ENCODE measurements at places on chromosomes 1 and 21.

- DNase-seq, result no peak
Measured at GRCh38 chr1:199422206-199422605, 605.3 kb upstream of the NR5A2 start.

DNA sequence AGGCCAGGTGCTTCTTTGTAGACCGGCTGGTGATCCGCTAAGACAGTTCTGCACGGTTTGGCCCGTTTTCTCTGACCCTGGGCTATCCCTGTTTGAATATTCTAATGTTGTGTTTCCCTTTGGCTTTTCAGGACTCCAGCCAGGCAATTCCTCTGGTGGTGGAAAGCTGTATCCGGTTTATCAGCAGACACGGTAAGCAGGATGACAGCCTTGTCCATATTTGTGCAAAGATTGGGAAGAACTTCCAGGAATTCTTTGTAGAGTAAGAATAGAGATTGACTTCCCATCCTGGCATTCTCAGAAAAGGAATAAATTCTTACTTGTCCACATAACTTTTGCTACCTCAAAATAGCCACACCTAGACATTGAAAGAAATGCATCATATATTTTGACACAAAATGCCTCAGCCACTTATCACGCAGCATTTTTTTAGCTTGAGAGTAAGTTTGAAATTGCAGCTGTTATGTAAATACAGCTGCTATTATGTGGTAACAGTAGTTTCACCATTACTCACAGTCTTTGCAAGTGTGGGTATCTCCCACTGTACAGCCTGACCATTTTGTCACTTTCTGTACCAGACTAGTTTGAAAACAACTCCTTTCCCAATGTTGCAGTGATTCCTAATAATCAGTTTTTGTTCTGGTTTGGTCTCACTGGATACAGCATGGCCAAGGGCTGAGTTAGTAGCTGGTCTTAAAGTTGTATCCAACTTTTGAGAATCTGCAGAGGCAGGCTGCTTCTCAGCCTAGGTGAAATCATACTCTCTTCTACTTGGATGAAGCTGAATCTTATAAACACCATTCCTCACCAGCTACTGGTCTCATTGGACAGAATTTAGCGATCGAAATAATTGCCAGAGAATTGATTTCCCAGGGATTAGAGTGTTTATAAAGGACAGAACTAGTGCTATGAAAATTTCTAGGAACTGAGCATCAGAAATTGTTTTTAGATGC is 40.0 kb upstream of the IKBKE start:
- DNase-seq, result no peak

- DNase-seq, result no peak
Measured at GRCh38 chr1:51270751-51271150, 34.7 kb downstream of the RNF11 start.

DNA sequence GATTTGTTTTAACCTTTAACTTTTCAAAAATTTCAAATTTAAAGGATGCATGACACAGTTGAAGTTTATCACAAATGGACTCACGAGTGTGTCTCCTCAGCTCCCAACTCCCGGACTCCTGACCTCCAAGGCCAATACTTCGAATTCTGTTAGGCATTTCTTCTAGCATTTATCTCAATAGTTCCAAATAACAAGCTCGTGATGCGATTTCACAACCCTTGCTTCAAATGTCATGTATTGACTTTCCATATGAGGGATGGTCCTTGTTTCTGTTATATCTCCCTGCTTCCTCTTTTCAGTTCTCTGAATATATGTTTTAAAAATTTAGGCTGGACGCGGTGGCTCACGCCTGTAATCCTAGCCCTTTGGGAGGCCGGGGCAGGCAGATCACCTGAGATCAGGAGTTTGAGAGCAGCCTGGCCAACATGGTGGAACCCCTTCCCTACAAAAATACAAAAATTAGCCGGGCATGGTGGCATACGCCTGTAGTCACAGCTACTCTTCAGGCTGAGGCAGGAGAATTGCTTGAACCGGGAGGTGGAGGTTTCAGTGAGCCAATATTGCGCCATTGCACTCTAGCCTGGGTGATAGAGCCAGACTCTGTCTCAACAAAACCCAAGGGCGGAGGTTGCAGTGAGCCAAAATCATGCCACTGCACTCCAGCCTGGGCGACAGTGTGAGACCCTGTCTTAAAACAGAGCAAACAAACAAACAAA is 52.0 kb upstream of the TINAGL1 start:
- DNase-seq, result no peak

DNA sequence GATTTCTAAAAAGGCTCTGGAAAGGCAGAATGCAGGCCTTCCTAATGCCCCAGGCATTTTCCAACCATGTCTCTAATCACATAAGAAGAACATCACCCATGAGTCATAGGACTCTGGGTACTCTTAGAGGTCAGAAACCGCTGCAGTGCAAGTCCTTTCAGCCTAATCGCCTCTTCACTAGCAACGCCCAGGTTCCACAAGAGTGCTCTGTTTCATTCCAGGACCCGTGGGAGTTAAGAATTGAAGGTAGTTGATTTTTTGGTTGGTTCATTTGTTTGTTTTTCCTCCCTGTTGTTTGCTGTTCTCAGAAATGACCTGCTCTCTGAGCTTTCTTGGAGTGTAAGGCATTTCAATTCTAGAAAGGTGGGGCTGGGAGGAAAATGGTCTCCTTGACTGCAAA is 123.2 kb downstream of the NR5A2 start:
- DNase-seq, result no peak

DNA sequence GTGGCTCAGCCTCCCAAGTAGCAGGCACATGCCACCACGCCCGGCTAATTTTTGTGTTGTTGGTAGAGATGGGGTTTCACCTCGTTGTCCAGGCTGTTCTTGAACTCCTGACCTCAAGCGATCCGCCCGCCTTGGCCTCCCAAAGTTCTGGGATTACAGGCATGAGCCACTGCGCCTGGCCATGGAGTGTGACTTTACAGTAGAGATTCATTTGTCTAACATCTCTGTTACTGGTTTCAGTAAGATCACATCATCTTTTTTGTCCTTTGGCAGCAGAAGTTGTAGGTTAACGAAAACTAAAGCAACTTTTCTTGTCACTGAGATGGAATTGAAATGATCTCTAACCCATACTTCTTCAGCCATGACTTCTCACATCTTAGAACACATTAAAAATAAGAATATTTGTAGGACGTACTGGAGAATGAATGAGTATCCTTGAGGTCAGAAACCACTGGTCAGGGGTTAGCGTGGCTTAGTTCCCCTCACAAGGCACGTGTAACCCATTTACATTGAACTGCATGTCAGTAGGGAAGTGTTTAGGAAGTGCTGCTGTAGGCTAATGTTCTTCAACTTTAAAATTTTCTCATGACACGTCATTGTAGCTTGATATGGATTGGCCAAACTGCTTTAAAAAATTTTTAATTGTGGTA is 75.9 kb downstream of the CAMTA1 start:
- DNase-seq, result no peak

DNA sequence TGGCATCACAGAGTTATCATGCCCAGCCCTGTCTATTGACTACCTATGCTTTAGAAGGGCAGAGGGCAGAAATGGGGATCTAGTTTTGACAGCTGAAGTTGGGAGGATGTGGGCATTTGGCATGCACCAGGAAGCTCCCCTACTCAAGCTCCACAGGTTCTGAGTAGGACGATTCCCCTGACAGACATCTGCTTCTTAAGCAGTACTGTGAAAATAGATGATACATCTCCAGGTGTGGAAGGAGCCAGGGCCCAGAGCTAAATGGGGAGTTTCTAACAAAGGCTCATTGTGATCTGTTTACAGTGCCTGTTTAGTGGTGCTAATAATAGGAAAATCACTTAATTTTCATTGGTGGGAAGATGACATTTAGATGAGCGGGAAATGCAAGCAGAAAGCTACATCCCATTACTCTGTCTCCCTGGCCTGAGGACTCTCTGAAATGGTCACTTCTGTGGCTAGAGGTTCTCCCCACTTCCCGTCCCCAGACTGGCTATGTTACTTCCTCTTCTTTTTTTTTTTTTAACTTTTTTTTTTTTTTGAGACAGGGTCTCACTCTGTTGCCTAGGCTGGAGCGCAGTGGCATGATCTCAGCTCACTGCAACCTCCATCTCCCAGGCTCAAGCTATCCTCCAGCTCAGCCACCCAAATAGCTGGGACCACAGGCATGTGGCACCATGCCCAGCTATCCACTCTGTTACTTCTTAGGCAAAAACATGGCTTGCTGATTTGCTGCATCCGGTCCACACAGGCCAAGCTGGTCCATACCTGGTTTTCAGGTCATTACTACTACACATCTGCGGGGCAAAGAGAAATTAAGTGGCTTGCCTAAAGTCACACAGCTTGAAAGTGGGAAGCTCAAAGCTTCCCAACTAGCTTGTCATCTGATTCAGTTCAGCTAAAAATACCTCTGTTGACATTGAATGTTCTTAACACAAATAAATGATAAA is 23.2 kb upstream of the CNIH3 start:
- DNase-seq, result no peak

- no peak for DNase-seq
Measured at GRCh38 chr1:227943381-227944089, 4.2 kb downstream of the WNT9A start.

GRCh38 chr1:6497215-6497866 is 5.9 kb upstream of the PLEKHG5 start:
- no peak for DNase-seq

- DNase-seq, result no peak
Measured at GRCh38 chr1:173421789-173422188, 55.3 kb upstream of the PRDX6 start.

GRCh38 chr1:119766374-119766794 is 2.3 kb downstream of the HMGCS2 start:
- DNase-seq, result no peak

DNA sequence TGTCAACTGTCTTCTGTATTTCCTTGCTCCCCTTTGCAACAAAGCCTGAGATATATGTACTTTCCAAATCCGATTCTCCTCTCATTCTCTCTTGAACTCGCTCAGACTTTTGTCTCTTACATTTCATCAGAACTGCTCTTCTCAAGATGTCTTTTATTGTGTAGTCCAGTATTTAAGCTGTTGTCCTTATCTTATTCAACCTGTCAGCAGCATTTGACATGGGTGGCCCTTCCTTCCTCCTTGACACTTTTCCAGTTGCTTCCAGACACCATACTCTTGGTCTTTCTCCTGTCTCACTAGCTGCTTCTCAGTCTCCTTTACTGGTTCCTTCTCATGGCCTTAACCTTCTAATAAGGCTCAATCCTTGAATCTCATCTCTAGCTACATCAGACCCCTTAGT is 47.0 kb downstream of the TSNAX start:
- no peak for DNase-seq

DNA sequence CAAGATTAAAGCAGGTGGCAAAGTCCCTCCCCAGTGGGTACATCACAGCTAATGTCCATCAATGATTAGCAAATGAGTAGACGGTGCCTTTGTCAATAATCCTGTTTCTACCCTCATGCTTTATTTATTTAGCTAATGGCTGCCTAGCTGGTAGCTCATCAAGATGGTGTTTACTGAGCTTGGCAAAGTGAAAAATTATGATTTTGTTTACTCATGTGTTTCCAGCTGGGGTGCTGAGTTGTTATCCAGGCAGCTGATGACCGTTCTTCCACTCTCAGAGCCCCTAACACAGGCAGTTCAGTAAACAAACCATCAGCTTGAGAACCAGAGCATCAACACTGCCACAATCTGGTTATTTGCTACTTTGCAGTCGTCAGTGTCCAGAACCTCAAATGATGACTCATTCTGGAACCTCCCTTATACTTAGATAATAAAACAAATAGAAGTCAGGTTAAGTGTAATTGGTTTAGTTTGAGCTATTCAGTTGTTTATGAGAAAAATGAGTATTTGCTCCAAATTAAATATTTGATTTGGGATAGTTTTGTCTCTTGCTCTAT is 163.9 kb downstream of the ST6GALNAC5 start:
- no peak for DNase-seq

DNA sequence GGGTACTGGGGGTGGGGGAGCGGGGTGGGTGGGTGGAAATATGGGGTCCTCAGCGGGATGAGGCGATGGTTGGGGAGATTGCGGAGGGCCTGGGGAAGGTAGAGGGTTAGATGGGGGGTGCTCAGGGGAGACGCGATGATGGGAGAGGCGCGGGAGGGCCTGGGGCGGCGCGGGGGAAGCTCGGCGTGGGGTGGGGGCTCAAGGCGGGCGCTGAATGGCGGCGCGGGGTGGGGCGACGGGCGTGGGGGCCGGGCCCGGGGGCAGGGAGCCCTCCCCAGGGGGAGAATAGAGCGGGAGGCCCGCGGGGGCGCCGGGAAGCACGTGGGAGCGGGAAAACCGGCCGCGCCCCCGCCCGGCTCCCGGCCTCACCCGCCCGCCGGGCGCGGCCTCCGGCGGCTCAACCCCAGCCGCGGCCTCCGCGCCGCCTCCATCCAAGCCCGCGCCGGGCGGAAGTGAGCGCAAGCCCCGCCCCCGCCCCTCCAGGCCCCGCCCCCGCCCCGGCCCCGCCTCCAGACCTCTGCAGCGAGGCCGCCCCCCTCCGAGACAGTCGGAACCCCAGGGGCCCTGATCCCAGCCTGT is at the start of gene FAAP20:
TSS of gene FAAP20 (minus strand) at position 454 of the 579 bp plus-strand sequence. CDS start at position 431, 23 bp downstream.
- DNase-seq, result no peak

- no peak for DNase-seq
Measured at GRCh38 chr1:229410692-229411433, 23.0 kb downstream of the ACTA1 start.

DNA sequence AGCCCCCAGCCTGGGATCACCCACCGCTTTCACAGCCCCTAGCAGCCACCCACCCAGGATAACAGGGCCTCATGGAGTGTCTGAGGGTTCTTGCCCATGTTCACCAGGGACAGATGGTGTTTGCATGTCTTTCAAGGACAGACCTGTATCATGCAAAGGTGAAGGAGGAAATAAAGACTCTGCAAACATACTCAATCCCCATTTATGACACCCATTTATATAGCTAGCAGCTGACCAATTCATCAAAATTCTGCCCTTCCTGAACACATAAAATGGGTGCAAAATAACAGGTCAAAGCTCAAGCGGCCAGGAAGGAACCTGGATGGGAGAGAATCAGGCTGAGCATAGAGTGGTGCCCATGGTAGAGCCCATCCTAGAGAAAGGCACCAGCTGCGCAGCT is 32.8 kb upstream of the LYPD8 start:
- DNase-seq, result no peak

- no peak for DNase-seq
Measured at GRCh38 chr1:6852136-6852890, 67.1 kb downstream of the CAMTA1 start.

GRCh38 chr1:200374569-200375295 is 35.1 kb downstream of the ZNF281 start:
- no peak for DNase-seq

DNA sequence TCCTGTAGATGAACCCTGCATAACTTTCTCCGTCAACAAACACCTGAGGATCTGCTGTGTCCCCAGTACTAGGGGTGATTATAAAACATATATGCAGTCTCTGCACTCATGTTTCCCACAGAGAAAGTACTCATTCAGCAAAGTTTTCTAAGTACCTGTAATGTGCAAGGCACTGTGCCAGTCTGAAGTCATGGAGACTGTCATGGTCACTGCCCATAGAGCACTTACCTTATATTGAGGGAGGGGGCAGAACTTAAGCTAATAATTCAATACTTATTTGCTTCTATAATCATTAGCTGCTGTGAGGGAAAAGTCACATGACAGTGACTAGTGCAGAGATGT is 41.2 kb downstream of the MAP3K21 start:
- DNase-seq, result no peak

GRCh38 chr1:69862906-69863305 is 295.2 kb downstream of the LRRC7 start:
- no peak for DNase-seq

Data from stimulated activated CD8-positive, alpha-beta memory T cell treated with anti-CD3 and anti-CD28 coated beads, Interleukin-15, amount 100 ng/mL, for 24 hours (primary cell).